HTR-8/SVneo (cell line): ENCODE measurements at places on chromosomes 6 and 20.

DNA sequence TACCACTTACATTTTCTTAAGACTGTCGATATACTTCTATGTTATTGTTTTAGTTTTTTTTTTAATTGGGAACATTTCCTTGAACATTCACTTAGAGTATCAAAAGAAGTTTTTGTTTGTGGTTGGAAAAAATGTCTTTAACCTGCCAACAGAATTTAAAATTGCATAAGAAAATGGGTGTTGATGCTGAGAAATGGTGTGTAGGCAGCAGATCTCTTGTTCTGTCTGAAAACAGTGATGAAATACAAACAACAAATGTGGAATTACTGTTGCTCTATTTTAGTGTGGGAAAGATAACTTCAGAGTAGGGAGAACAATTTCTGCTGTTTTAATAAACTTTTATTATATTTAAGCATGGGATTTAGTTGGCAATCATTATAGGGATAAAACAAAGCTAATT lies 293.5 kb downstream of the CDKAL1 start:
- no peak for DNase-seq

DNA sequence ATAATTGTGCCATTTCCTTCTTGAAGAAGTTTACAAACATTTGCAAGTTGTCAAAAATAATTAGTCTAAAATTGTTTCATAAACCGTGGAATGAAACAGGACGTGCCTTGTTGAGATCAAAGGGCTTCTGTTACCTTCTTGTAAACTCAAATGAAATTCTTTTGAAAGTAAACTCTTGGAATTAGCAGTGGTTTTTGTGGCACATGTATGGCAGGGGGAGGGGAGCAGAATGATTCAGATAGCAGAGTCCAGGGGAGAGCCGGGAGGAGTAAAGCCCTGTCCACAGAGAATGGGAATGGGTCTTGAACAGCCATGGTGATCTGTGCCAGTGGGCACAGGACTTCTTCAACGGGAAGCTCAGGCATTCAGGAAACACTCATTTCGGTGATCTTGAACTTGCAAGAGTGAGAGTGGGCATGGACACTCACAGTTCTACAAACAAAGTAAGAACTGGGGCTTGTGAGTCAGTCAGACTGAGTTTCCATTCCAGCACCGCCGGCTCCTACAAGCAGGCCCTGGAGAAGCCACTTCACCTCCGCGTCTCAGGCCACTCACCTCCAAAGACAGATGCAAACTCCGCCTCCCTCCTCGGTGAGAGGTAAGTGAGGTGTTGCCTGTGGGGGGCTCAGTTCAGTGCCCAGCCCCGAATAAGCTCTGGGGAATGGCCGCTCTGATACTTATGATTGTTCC lies 143.1 kb downstream of the CDH26 start:
- no peak for DNase-seq

DNA sequence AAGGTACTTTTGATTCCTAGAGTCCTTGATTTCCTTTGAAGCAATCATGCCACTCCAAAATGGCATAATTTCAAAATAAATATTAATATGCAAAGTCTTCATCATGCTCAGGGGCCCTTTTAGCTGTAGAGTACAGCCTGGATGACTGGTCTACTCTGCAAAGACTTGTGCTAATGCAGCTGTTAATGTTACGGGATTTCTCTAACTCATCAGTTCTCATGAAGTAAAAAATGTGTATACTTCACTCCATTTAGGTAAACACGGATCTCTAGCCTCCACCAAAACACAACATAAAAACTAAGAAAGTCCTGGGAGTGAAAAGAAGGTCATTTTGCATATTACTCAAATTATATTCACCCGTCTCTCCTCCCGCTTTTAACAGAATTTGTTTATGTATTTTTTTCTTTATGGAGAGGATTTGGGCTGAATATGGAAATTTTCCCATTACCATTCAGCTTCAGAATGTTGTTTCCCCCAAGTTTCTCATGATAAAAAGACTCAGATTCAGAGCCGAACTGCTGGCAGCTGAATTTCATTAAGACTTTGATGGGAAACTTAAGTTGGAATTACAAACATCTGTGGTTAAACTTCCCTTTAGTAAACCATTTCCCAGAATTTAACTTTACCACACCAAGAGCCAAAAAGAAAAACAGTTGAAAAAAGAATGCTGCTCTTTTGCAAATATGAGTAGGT lies 8.7 kb downstream of the LAMA4 start:
- DNase-seq, result no peak

DNA sequence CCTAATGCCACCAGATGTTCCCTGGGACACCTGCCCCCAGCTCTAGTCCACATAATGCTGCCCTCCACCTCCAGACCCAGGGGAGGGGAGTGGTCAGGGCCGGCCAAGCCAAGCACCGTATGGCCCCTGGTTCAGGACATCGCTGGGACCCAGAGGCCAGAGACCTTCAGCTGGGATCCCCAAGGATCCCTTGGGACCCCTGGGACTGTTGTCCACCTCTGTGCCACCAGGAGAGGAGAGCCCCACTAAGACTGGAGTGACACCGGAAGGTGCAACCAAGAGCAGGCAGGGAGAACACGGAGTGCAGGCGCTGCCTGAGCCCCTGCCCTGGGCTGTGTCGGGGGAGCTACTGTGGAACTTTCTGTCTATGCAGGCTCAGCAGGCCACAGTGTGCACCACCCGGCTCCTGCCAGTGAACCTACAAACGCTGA lies 43.6 kb downstream of the CTCFL start:
- no peak for DNase-seq

- no peak for DNase-seq
Measured at GRCh38 chr20:43959920-43960227, 45.2 kb downstream of the TOX2 start.

DNA sequence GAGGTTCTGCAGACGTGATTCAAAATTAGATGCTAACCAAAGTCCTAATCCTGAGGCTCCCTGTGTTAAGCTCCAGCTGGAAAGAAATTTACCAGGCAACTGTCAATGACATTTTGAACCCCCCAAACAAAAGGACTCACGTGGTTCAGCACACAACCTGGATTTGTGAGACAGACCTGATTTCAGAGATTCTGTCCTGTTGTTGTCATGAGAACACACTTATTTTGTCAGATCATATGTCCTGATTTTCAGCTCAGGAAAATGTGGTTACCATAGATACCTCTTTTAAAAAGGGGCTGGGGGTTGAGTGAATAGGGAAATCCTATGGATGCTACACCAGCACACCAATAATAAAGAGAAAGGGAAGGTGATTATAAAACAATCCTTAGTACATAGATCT lies 61.6 kb downstream of the MTFR2 start:
- no peak for DNase-seq

- DNase-seq, result no peak
Measured at GRCh38 chr6:33211136-33211535, 2.8 kb downstream of the RING1 start.

GRCh38 chr6:157538168-157538567 lies 157.2 kb downstream of the ZDHHC14 start:
- DNase-seq, result no peak

- DNase-seq, result no peak
Measured at GRCh38 chr6:105292689-105293339, 110.1 kb downstream of the PREP start.

GRCh38 chr6:56744528-56744927 lies 101.8 kb upstream of the DST start:
- DNase-seq, result no peak

DNA sequence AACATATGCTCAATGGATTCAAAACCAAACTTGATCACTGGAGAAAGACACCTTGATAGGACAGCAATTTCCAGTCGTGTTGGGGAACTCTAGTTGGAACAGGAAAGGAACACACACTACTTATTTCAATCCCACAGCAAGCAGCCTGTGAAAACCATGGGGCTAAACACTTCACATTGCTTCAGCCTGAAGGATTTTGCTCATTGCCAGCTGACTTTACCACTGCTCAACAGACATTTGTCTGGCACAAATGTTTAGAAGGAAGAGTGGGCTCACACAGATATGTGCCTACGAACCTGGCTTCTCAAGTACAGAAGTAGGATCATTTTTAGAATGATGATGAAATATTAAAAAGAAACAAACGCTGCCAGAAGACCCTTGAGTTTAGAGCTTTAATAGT lies 598.1 kb downstream of the PHF3 start:
- DNase-seq, result no peak

DNA sequence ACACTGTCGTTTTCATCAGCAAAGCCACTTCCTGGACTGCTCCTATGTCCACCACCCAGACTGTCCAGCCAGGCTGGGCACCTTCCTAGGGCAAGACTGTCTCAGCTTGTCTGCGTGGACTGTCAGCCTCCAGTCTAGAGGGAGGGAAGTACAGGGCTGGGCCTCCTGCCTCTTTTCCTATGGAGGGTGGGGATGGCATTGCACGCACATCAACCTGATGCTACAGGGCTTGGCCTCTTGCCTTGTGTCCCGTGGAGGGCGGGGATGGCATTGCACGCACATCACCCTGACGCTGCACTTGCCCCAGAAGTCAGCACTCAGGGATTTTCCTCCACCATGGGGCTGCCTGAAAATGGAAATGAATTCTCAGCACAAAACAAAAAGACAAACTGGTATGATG lies 304.2 kb upstream of the CDH4 start:
- DNase-seq, result no peak

DNA sequence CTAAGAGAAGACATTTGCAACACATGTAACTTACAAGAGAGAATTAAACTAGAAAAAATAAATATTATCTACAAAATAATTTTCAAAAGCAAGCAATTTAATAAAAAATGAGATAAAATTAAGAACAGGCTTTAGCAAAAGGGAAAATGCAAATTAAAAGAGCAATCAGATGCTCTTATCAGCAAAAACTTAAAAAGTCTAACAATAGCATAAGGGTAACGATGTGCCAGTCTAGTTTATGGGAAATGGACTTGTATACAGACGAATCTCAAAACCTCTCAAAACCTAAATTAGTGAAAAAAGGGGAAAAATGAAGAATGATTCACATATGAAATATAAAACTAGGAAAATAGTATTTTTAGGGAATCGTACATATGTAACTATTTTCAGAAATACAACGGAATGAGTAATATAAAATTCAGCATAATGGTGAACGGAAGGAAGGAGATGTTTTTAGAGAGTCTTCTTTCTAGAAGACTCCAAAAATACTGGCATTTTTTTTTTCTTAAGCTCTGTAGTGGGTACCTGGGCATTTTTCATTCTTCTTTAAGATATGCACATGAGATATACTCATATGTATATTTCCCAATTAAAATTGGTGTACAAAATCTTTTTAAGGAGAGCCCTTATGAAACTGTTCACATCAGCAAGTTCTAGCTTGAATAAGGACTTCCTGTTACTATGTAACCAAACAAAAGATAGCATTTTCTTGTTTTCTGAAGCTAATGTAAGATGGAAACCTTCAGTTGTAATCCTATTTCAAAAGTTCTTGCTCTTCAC lies 927 bp upstream of the MANEA start:
- no peak for DNase-seq
